ENCODE measurements at places on chromosomes 12 and 14.

DNA sequence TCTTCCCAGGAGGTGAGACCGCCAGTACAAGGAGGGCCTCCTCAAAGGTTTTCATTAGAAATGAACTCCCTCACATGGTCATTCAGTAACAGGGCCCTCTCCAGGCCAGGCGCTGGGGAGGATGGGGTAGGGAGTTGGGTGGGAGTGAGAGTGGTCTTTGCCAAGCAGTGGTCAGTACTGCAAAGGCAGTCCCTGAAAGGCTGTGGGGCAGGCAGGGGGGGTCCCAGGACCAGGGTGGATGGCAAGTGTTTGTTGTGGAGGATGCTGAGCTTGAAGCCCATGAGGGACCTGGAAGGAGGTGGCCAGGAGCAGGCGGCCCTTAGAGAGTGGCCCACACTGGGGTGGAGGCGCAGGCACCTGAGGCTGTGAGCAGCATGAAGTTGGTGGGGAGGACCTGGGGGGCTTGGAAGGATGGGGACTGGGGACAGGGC lies 26.1 kb downstream of the CEP170B start:
- no peak for DNase-seq

DNA sequence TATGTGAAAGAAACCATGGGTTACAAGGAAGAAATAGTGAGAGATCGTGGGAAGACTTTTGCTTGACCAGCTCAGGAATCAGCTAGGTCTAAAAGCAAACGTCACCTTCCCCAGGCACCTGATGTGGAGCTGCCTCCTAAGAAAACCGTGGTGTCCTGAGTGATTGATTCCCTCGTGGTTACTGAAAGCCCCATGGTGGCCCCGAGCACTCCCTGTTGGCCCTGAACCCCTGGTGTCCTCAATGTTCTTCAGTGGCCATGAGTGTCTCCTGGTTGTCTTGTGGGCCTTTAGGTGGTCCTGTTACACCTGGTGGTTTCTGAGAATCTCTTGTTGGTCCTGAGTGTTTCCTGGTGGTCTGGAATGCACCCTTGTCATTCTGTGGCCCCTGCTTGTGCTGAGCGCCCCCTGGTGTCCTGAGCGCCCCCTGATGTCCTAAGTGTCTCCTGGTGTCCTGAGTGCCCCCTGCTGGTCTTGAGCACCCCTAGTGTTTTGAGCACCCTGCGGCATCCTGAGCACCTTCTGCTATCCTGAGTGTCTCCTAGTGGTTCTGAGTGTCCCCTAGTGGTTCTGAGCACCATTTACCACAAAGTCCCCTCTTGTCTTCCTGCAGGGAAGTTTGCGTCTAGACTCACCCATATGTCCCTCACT lies 518.7 kb downstream of the TMEM121 start:
- peak; percentile 48 for DNase-seq

GRCh38 chr12:117231750-117232149 lies 41.5 kb upstream of the FBXO21 start:
- DNase-seq, result no peak

GRCh38 chr12:12934556-12934955 lies 17.4 kb downstream of the GPRC5D start:
- DNase-seq, result no peak

DNA sequence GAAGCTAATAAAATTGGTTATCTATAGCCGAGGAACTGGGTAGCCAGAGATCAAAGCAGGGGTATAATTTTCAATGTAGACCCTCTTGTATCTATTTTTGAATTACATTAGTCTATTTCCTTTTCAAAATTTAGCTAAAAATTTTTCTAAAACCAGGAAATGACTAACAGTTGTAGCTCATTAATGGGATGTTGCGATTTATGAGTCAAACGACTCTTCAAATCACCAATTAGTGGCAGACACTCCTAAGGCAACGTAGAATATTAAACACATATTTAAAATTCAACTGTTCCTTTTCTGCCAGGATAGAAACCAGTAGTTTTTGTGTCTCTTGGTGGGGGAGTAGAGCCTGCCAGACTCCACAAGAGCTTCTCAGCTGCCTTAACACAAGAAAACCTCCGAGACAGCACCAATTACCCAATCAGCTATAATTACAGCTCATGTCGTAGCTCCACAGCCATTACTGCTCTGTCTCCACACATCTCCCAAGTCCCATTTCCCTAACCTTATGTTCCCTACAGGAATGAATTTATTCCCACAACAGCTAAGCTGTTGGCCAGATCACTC lies 26.9 kb downstream of the GCN1 start:
- DNase-seq, result no peak
